ENCODE measurements at places on chromosomes 6 and 20.

GRCh38 chr6:167968091-167968490, 29.4 kb upstream of the KIF25 start:
- peak; percentile 10 for DNase-seq

DNA sequence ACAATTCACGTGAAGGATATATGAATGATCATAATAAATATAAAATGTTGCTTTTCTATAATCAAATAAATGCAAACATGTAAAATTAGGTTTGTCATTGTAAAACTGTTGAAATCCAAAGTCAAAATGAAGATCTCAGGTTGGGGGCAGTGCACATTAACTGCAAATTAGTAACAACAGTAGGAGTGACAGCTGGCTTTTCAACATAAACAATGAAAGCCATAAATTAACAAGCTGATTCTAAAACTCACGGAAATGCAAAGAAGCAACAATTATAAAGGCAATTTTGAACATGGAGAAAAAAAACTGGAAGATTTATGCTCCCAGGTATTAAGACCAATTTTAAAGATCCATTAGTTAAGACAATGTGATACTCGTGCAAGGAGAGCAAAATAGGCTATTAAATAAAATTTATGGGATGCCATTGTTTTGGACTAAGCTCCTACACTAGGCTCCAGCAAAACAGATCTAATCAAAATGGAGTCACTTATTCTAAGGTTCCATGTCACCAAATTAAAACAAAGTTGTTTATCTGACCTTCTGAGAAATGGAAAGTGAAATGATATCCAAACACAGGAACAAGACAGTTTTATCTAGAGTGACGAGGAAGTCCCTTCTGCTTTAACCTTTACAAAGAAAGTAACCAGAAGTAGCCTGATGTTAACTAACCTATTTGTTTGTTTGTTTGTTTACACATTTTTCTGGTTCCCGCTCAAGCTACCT, 770.8 kb downstream of the EPHA7 start:
- no peak for DNase-seq

DNA sequence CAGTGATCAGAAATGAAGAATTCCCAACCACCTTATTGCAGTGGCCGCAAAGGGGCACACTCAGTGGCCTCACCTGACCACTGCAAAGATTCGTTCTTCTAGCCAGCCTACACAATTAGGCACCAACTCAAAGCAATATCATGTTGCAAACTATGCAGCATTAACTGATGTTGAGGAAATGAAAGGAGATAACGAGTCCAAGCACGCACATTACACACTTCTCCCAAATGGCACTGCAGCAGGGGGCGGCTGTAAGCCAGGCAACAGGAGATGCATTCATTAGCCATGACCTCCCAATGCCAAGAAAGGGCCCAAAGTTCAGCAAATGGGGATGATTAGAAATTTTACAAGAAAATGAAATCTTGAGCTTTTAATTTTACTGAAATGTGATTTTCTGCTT, 39.3 kb downstream of the ATXN1 start:
- no peak for DNase-seq

- peak; percentile 11 for DNase-seq
Measured at GRCh38 chr6:166862287-166862977, 93.9 kb downstream of the RNASET2 start.

DNA sequence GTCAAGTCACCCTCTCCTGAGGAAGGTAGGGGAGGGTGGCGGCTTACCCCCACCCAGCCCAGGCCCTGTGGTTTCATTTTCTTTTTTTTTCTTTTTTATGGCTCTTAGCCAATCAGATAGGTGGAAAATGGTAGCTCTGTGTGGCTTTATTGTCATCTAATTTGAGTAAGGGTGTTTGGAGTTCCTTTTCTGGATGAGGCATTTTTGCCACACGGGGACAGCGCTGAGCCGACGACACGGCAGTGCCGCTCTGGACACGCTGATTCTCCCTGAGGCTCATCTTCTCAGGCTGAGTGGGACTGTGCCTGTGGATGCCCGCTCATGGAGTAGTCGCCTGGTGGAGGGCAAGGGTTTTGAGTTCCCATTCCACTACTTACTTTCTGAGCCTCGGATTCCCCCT, 37.6 kb upstream of the ANGPT4 start:
- DNase-seq = no peak

- no peak for DNase-seq
Measured at GRCh38 chr20:2578475-2579192, 42.3 kb downstream of the TMC2 start.

DNA sequence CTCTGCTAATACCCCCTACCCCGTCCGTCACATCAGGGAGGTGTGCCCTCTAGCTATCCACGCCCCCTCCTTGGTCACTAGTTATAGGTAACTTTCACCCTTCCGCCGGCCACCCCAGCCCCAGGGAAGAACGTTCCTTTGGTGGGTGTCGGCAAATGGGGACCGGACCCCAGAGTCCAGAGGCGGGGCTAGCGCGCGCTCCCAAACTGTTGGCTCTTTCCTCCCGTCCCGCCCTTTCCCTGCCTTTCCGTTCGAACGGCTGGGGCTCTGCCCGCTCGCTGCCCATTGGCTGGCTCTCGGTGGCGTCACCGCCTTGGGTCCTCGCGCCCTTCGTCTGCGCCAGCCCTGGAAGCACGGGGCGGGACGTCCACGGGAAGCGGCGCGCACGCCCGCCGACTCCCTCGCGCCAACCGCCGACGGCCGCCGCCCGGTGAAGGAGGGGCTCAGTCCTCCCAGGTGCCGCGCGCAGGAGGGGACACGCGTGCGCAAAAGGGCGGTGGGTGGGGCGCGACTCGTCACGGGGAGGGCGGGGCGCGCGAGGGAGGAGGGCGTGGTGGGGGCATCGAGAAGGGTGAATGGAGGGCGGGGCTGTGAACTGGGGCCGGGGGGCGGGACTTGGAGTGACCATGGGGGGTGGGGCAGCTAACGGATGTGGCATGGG, 634 bp upstream of the PHF1 start:
- DNase-seq = peak; percentile 97

GRCh38 chr6:130143709-130144108, 79.0 kb downstream of the SAMD3 start:
- DNase-seq = no peak

GRCh38 chr6:38241200-38241871, 398.4 kb downstream of the BTBD9 start:
- DNase-seq = no peak

DNA sequence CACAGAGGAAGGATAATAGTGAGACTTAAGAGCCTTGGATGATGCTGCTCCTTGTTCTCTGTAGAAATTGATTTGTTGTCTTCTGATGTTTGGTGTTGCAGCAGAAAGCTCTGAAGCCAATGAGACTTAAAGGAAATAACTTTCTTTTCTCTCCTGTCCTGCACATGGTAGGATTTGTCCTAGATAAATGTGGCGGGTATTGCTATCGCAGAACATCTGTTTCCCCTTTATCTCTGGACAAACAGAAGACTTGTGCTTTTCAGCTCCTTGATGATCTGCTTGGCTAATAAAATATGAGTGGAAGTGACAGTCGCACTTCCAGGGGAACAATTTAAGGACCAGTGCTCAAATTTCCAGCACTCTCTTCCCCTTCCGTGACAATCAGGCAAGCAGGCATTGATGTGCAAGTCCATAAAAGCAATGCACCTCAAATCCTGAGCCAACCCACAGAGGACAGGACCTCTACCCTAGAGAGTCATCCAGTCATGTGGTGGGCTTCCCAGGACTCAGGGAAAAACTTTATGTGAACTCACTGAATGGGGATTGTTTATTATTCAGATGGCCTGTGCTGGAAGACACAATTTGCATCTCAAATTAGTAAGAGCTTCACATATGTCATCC, 9.9 kb upstream of the NCR2 start:
- no peak for DNase-seq

- no peak for DNase-seq
Measured at GRCh38 chr6:79841577-79842375, 105.6 kb downstream of the ELOVL4 start.

DNA sequence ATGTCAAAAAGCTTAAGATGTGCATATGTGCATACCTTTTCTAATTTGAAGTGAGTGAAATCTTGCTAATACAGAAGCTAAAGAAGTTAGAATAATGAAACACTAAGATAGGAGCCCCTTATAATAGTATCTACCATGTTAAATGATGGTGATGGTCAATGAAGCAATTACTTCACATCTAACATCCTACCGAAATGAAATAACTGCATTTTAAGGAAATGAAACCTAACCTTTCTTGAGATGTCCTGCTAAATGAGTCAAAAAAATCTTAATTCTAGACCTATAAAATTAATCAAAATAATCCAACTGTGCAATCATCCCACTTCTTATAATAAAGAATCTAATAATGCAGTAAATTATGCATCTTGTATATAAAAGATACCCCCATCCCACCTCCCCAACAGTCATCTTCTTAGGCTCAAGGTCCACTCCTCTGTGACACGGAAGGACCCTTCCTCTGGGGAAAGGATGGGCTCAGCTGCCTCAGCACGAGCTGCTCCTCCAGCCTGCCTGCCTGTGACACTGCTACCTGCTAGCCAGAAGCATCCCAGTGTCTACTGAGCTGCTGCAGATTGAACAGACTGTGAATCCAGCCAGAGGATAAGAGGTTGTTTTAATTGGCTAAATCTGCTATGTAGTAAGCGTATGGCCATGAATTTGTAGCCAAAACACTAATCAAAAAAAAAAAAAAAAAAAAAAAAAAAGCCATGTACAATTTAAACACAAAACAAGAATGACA, 129.6 kb upstream of the BEND3 start:
- DNase-seq = no peak

- no peak for DNase-seq
Measured at GRCh38 chr6:14722704-14723103, 523.2 kb upstream of the JARID2 start.

DNA sequence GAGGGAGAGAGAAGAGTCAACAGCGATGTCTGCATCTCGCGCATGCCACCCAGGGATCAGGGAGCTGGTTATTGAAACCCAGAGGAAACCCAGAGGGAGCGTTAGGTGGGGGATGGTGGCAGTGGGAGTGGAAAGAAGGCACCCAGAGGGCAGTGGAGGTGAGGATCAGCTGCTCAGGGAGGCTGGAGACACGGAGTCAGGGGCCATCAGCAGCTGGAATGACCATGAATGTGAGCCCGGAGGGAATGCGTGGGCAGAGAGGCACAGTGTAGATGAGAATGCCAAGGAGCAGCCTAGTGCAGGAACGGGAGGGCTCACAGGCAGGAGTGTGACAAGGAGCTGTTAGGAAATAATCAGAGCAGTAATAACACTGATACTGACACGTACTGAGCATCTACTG, 36.2 kb downstream of the RSPO4 start:
- no peak for DNase-seq

- DNase-seq = no peak
Measured at GRCh38 chr20:2805689-2806350, 5.4 kb upstream of the CPXM1 start.

- DNase-seq = peak; percentile 23
Measured at GRCh38 chr6:45445749-45446549, 68.2 kb upstream of the SUPT3H start.

GRCh38 chr20:37201827-37202162, 22.4 kb upstream of the MROH8 start:
- DNase-seq = no peak

DNA sequence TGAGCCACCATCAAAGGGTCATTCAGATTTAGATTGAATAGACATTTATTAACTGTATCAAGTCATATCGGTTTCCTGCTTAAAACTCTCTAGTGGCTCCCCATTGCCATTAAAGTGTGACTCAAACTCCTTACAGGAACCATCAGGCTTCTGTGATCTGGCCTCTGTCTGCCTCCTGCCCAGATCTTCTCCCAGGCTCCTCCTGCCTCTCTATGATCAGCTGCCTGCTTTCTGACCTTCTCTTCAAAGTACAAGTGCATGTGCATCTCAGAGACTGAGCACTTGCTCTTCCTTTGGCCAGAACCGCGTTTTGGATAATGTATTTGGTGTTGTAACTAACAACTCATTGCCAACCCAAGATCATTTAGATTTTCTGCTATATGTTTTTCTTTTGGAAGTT, 52.7 kb downstream of the IL20RA start:
- no peak for DNase-seq

- no peak for DNase-seq
Measured at GRCh38 chr6:143037470-143037869, 23.2 kb upstream of the AIG1 start.

- DNase-seq = no peak
Measured at GRCh38 chr6:111894272-111894671, 21.0 kb upstream of the FYN start.

GRCh38 chr20:61875221-61875885, 190.3 kb downstream of the TAF4 start:
- no peak for DNase-seq

DNA sequence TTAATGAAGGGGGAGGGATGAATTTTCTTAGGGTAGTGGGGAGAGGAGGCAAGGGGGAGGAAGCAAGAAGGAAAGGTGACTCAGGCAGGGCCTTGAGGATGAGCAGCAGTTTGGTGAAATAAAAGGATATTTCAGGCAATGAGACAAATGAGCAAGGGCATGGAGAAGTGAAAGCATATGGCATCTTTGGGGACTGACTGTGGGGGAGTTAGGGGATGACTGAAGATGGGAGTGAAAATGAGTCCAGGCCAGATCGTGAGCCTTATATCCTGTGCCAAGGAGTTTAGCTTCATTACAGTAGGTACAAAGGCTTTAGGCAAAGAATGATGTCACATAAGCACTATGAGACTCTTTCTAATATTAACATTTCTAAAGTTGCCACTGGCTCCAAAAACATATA, 51.9 kb downstream of the ILRUN start:
- no peak for DNase-seq

GRCh38 chr20:51338692-51339440, 203.7 kb downstream of the NFATC2 start:
- no peak for DNase-seq

GRCh38 chr20:53045941-53046340, 73.8 kb downstream of the TSHZ2 start:
- DNase-seq = no peak

- DNase-seq = no peak
Measured at GRCh38 chr20:48538058-48538825, 289.6 kb downstream of the PREX1 start.

Data from stimulated activated CD4-positive, alpha-beta T cell treated with anti-CD3 and anti-CD28 coated beads, Interleukin-12 subunit alpha, Interleukin-12 subunit beta, amount 100 ng/mL, for 48 hours (primary cell).